ENCODE measurements at places on chromosomes 3 and 15. TPM values are rescaled to one million over a fixed set of nuclear protein-coding genes. Genes with fewer than 3 reads are reported as not detected.

LRRC49 gene
- not detected for total RNA-seq

OR5K2 gene
- not detected for total RNA-seq

HOMER2 gene
- total RNA-seq = 2.2 TPM

DNA sequence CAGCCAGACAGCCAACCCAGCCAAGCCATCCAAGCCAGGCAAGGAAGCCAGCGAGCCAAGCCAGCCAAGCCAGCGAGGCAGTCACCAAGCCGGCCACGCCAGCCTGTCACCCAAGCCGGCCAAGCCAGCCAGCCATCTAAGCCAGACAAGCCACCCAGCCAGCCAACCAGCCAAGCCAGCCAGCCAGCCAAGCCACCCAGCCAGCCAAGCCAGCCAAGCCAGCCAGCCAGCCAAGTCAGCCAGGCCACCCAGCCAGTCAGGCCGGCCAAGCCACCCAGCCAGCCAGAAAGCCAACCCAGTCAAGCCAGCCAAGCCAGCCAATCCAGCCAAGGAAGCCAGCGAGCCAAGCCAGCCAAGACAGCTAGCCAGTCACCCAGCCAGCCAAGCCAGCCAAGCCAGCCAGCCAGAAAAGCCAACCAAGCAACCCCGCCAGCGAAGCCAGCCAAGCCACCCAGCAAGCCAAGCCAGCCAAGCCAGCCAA lies 201.2 kb downstream of the GOLGA6L6 start:
- peak; percentile 85 for DNase-seq

DNA sequence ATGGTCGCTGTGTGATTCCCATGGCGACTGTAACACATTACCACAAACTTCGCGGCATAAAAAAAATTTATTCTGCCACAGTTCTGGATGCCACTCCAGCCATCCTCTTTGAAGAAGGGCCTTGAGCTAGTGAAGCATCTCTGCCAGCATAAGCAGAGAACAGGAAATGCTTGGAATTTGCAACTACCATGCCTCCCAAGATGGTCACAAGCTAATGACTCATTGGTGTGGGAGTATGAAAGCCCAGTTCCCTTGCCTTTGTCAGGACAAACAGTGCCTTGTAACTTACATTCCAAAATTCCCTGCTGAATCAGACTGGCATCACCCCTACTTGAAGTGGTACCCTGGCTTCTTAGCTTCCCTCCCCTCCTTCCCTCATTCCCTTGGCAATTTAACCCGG lies 129.7 kb downstream of the PROS1 start:
- DNase-seq = no peak

DNA sequence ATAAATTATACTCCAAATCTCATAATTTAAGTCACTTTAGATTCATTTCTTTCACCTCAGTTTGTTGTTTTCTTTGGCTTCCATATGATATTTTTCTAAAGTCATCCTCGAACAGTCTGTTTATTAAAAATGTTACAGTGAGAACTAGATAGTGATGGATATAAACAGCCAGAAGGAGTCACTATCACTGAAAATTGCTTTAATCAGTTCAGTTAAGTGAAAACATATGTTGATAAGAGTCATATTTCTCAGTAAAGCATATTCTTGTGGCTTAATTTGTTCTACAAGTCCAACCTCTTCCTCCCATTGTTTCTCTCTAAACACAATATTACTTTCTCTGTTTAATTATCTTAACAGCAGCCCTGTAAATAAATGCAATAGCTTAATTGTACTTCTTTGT lies 427.5 kb upstream of the ALCAM start:
- no peak for DNase-seq

GRCh38 chr15:52642386-52643361 lies 36.5 kb downstream of the ATOSA start:
- no peak for DNase-seq

GRCh38 chr3:152257563-152258035 lies 11.1 kb upstream of the MBNL1 start:
- DNase-seq = no peak

DNA sequence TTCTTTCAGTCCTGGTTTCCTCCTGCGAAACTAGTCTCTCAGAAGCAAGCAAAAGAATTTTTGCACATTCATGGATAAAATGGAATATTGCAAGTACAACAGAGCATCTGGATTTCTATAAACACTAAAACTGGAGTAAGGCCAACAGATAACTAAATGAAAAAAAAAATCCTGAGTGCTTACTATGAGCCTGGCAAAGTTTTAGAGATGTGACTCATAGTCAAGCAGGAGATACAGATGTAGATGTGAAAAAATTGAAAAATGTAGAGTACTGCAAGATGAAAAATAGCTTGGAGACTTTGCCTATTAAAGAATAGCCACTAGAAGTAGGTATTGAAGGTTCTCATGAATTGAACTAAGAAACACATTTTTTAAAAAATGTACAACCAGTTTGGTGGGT lies 397.4 kb downstream of the OTOL1 start:
- no peak for DNase-seq

DNA sequence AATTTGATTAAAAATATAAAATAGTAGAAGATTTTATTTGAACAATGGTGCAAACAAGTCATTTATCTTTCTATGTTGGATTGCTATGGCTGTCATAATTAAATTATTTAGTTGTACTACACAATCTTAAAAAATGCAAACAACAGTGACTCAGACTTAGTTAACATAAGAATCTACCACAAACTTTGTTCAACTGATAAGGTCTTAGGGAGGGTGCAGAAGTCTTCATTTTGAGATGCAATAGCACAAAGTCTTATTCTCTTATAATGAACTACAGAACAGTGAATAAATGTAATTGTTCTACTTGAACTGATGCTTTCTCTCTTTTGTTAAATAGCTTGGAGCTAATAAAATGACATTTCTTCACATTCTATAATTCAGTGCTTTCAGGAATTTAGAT lies 482.8 kb upstream of the NAALADL2 start:
- DNase-seq = no peak

DNA sequence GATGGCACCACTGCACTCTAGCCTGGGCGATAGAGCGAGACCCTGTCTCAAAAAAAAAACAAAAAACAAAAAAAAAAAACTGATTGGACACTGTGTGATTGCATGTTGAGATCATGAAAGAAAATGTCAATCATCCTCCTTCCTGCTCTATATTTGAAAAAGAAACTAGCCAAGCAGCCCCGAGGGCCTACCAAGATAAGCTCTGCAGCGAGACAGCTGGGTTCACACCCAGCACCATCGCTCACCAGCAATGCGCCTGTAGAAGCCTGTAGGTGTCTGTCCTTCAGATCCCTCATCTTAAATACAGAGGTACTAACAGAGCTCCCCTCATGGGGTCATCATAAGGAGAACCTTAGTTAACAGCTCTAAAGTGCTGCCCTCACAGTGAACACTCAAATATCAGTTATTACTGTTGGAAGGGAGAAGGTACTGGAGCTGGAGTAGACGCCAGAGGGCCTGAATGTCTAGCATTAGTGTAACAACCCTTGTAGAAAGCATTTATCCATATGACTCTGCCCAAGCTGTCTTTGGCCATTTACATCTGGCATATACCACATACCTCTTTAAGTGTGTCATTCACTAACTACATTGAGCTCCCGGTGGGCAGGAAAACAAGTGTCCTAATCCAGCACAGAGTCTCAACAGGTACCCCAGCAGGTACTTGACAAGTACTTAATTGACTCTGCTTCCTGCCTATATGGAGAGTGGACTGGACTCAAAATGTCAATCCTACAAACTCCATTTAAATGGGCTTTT lies 22.9 kb downstream of the MYLK start:
- no peak for DNase-seq

- DNase-seq = peak; percentile 50
Observed at GRCh38 chr15:81133782-81134461, at the start of gene CFAP161. CFAP161 (plus strand) TSS chr15:81134270; CDS start chr15:81134330, 60 bp downstream.

DNA sequence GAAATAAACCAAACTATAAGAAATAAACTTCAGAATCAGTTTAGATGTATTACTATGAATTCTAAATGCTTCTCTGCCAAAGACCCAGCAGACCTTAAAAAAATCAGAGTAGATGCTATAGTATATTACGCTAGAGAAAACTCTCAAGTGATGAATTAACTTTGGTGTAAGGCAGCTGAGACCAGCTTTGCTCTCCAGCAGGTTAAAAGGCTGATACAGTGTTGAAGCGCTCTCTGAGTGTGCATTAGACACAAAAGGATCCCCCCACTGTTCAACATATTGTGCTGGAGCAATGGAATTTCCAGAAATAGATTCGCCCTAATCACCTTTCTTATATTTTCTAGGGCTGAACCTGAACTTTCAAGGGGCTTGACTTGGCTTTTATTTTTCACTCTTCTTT lies 190.0 kb downstream of the EFHB start:
- no peak for DNase-seq

Data from activated naive CD4-positive, alpha-beta T cell treated with anti-CD3 and anti-CD28 coated beads, Interleukin-2, amount 50 U/mL, for 72 hours (primary cell).